ENCODE measurements at places on chromosomes 16 and 17.

- DNase-seq = no peak
Observed at GRCh38 chr16:56303066-56303715, 111.9 kb downstream of the GNAO1 start.

DNA sequence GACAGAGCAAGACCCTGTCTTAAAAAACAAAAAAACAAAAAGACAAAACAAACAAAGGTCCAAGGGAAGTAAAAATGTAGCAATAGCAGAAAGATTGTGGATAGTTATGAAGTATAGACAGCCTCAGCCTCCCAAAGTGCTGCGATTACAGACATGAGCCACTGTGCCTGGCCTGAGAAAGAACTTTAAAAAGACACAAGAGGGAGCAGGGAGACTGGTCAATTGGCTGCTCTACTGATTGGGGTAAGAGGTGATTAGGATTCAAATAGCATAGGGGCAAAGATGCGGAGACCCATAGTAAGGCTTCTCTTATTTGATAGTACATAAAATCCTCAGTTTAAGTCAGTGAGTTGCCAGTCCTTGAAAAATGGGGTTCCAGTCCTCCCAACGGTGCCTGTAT is 518.2 kb upstream of the GOT2 start:
- DNase-seq = no peak

DNA sequence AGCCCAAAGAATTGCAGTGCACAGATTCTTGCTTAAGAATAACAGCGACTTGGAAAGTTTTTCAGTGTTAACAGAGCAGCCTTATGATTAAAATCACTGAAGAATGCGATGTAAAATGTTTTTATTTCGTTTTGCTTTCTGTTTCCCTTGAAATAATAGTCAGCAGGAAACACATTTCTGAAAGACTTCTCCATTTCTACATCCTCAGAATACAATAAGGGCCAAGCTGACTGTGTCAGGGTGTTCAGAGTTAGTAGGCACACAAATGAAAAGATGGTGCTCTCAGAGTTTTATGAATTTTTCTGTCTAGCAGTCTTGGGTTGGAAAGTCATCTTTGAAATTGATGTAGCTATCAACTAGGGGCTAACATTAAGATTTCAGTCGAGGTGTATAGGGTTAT is 582.9 kb upstream of the RBFOX1 start:
- DNase-seq = no peak

- no peak for DNase-seq
Observed at GRCh38 chr17:15122857-15123256, 142.3 kb downstream of the PMP22 start.

DNA sequence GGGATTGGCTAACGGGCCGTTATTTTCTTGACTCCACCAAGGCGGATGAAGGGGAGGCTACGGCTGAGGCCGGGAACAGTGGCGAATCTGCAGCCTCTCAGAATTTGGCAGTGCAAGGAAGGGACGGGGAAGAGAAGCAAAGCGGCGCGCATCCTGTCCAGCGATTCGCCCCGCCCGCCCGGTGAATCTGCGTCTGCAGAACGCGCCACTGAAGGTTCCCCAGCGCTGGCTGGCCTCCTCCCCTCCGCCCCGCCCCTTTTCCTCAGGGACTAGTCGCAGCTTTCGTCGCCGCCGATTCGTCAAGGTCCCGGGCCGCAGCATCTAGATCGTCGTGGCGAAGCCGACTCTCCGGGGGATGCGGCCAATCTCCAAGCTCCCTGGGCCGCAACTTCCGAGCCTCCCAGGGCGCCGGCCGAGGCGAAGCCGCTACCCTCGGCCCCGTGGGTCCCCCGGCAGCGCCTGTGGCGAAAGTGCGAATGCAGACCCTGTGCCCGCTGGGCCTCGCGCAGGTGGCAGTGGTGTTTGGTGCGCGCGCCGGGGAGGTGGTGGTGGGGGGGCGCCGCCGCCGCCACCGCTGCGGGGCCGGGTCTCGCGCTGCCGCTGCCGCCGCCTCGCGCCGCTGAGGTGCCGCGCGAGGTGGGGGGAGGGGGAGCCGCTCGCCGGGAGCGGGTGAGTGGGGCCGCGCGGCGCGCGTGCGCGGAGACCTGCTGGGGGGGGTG is at the start of gene SETD1A:
SETD1A (plus strand) TSS at position 299 of the 719 bp plus-strand sequence. CDS start 978 bp downstream, outside the sequence.
- DNase-seq = peak; percentile 94

- DNase-seq = no peak
Observed at GRCh38 chr17:39225959-39226683, 376 bp upstream of the STAC2 start.

DNA sequence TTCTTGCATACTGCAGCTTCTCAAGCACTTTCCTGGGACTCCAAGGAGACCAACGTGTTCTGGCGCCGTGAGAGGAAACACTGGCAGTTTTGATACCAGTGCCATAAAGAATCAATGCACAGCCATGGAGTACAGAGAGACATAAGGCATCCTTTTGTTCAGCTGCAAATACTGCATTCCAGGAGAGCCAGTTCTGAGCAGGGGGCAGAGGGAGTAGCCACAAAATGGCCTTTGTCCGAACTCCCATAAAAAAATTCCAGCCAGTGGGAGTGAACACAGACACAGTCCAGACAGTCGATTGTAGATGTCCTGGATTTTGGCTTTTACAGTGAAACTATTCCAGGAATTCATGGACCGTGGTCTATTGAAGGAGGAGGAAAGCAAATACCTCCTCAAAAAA is 36.2 kb upstream of the TEKT3 start:
- no peak for DNase-seq

- DNase-seq = no peak
Observed at GRCh38 chr17:4150096-4150495, 7.1 kb downstream of the CYB5D2 start.

DNA sequence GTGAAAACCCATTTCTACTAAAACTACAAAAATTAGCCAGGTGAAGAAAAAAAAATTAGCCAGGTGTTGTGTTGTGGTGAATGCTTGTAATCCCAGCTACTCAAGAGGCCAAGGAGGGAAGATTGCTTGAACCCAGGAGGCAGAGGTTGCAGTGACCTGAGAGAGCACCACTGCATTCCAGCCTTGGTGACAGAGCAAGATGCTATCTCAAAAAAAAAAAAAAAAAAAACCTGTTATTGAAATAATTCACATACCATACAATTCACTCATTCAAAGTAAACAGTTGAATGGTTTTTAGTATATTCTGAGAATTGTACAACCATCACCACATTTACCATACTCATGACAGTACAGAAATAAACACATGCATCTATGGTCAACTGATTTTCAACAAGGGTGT is 31.0 kb downstream of the ZNRF1 start:
- no peak for DNase-seq

DNA sequence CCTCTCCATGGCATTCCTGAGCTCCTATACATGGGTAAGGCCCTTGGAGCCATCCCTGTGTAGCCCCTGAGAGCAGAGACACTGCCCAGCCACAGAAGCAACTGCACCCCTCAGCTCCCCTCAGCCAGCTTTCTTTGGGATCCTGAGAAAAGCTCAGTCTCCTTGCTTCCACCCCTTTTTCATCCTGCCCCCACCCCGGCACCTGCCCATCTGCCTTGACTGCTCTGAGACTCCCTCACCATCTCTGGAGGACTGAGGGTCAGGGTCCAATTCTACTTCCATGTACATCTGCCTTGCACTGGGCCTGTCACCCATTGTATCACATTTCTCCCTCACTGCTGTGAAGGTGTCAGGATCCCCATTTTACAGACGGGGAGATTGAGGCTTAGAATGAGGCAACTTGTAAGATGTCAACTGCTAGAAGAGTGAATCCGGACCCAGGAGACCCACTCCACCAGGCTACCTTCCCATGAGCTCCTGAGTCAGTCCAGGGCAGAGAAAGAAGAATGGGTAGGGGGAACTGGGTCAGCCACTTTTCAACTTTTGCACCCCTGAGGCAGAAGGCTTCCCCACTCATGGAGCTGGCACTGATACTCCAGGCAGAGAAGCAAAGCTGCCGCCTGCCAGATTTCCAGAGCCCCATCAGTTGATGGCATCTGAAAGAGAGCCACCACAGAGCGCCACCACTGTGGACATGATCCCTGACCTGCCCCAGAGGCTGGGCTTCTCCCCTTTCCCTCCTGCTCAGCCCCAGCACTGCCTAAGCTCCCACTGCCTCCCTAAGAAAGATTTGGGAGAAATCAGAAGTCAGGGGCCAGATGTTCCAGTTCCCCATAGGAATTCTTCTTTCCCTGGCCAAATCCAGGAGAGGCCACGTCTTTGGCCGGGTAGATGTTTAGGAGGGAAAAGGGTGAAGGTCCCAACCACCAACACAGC is 135.4 kb downstream of the TMEM132E start:
- no peak for DNase-seq

DNA sequence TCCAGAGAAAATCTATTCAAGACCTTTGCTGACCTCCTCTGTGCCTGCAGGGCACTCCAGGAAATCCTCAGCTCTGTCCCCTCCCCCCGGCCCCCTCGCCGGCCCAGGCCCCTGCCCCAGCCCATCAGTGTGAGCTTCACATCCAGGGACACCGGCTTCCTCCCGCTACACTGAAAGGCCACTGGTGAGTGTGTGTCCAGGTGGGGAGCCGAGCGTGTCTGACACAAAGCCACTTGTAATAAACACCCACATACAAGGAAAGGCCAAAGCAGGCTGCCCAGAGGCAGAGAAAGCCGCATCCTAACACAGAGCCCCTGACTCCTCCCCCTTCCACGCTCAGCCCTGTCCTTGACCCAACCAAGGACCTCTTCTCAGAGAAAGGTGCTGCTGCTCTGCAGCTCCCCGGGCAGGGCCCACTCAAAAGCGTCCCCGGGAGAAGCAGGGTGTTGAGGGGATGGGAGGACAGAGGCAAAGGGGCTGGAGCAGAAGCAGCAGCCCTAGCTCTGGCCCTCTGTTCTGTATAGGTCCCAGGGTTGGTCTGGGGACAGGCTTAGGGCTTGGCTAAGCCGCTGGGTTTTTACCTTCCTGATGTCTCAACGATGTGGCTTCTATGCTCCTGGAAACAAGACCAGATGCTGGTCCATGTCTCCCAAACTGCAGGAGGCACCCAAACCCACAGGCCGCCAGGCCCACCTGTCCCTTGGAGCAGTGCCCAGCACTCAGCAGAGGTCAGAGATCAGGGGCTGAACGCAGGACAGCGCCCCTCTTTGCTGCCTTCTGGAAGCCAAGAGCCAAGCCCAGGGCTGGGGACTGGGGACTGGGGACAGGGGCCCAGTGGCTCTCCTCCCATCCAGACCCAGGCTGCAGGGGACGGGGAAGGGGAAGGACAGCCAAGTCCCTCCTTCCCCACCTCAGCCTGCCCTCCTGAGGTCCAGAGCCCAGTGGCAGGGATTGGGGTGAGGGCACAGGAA is 15.3 kb downstream of the MNT start:
- DNase-seq = no peak

DNA sequence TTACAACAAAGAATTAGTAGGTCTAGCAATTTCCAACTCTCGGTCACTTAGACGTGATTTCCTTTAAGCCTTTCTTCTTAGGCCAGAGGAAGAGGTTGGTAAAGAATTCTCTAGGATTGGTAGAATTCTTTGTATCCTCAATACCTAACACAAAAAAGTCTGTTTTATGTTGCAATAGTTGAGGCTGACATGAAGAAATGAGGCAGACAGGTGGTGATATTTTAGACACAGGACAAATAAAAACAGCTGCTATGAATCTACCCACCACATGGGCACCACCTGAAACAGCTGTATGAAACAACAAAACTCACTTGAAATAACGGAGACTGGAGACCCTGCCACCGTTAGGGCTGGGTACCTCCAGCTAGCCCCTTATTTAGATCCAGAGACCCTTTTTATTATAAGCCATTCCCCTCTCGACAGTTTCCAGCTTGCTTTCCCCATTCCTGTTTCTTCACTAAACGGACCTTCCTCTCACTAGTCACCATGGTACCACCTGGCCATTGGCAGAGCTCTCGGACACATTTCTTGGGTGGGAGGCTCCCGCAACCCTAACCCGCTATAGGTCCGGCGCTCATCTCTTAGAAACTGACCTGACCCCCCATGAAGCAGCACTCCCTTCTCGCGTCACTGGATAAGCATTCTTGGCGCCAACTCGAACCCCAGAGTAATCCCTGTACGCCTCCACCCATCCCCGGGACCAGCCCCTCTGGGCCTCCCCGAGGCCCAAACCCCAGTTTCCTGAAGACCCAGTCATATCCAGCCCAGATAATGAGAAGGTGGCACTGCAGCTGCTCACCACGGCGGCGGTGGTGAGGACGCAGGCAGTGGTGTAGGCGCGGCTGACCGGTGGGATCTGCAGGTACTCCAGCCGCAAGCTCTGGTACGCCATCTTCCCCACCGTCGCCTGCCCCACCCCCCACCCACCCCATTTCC is at the start of gene DERL2:
DERL2 (minus strand) TSS at position 909 of the 936 bp plus-strand sequence; CDS start at position 892, 17 bp downstream.
- DNase-seq = no peak

DNA sequence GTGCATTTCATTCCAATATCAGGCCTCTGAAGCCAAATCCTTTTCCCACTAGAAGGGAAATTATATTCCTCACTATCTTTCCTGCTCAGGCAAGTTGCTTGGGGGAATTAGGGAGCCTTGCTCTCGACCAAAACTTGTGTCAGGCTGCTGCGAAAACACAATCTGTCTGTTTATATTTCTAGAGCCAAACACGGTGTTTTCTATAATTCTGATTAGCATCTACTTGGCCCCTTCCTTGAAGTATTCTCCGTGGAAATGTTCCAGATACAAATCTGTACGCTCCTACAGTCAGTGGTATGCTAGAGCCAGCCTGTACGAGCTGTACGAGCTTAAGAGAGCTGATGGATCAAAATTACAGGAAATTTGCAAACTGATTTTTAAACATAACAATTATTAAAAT is 299.3 kb upstream of the SALL1 start:
- no peak for DNase-seq

DNA sequence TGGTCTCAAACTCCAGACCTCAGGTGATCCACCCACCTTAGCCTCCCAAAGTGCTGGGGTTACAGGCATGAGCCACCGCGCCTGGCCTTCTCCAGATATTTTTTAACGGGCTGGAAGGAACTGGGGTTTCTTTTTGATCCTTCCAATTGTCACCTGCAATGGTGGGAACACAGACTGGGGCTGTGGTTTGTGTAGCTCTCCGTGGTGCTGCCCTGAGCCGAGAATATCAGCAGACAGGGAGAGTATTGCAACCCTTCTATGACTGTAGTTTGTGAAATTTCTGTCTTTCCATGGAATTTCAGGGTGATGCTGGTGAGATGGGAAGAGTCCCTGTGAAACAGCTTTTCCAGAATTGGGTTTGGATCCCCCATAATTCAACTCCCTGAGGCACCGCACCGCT is 263.5 kb downstream of the ENGASE start:
- DNase-seq = no peak

DNA sequence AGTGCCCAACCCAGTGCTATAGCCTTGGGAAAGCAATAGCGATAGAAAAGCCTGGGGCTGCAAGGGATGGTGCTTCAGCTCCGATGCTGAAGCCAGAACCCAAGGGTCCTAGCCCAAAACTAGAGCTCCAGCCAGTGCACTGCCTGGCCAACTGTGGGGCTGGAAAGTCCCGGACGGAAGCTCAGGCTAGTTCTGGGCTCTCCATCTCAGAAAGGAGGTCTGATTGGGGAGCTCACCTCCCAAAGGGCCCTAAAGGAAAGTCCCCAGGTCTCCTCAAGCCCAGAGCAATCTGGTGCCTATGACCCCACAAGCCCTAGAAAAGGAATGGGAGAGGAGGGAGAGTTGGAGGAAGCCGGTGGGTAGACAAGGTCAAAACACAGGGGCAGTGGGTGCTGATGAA is 2.0 kb upstream of the ABCC3 start:
- DNase-seq = no peak

Data from activated CD4-positive, CD25-positive, alpha-beta regulatory T cell treated with anti-CD3 and anti-CD28 coated beads, Interleukin-2, amount 50 U/mL, for 16 hours (primary cell).